Smooth muscle cell of bladder (primary cell): ENCODE measurements at places on chromosomes 5 and 9. TPM values are rescaled to one million over a fixed set of nuclear protein-coding genes. Genes with fewer than 3 reads are reported as not detected.

Gene UBTD2
- 19.0 and 21.6 TPM in 2 replicates for total RNA-seq

Gene PCDHB16
- 0.18 and 0.85 TPM in 2 replicates for total RNA-seq

Gene TBC1D13
- 6.8 and 10.2 TPM in 2 replicates for total RNA-seq

Gene CYSRT1
- total RNA-seq = 0.18 and 0.57 TPM in 2 replicates

Gene BTNL3
- total RNA-seq = not detected in 2 replicates

Gene SLC34A1
- not detected in 2 replicates for total RNA-seq

Gene F2RL1
- 16.5 and 20.9 TPM in 2 replicates for total RNA-seq

Gene PCDHB5
- 0.57 and 1.4 TPM in 2 replicates for total RNA-seq

Gene STING1
- total RNA-seq = 24.8 and 26.9 TPM in 2 replicates

Gene FOXD1
- 0.28 and 0.65 TPM in 2 replicates for total RNA-seq

Gene SLC36A3
- total RNA-seq = not detected in 2 replicates

Gene LPAR1
- 101 and 119 TPM in 2 replicates for total RNA-seq

Gene SLC46A2
- not detected in 2 replicates for total RNA-seq

Gene TAF11L3
- total RNA-seq = not detected in 2 replicates

Gene GRHPR
- 106 and 125 TPM in 2 replicates for total RNA-seq

Gene HRH2
- not detected in 2 replicates for total RNA-seq

Gene CTSV
- 0.28 and 0.37 TPM in 2 replicates for total RNA-seq

Gene ZNF454
- total RNA-seq = 1.5 and 2.1 TPM in 2 replicates

Gene ELOVL7
- total RNA-seq = under 0.01 and 0.09 TPM in 2 replicates

Gene CD274
- 0.85 and 2.2 TPM in 2 replicates for total RNA-seq

Gene IL5
- total RNA-seq = not detected in 2 replicates

Gene DND1
- 0.14 TPM in 1 of 2 replicates, not detected in the other for total RNA-seq

Gene FAT2
- total RNA-seq = under 0.01 TPM in 2 replicates

Gene CAVIN4
- 0.57 and 1.1 TPM in 2 replicates for total RNA-seq

Gene LRSAM1
- total RNA-seq = 6.7 and 8.4 TPM in 2 replicates

Gene VAV2
- total RNA-seq = 9.5 and 12.4 TPM in 2 replicates

Gene LCN1
- total RNA-seq = 0.28 and 0.65 TPM in 2 replicates

Gene GRIA1
- total RNA-seq = under 0.01 and 0.18 TPM in 2 replicates

Gene PCA3
- total RNA-seq = not detected in 2 replicates

Gene UNC13B
- 14.9 and 17.6 TPM in 2 replicates for total RNA-seq

Gene DNAJA1
- total RNA-seq = 77.8 and 93.8 TPM in 2 replicates

Gene ZNF346
- 12.3 and 13.8 TPM in 2 replicates for total RNA-seq

Gene MRPS27
- total RNA-seq = 71.9 and 79.1 TPM in 2 replicates

Gene QRFP
- total RNA-seq = not detected in 2 replicates

Gene BRINP1
- under 0.01 and 0.18 TPM in 2 replicates for total RNA-seq

Gene PCDHAC2
- total RNA-seq = 0.14 and 0.28 TPM in 2 replicates

Gene SPARC
- 1,301 and 3,185 TPM in 2 replicates for total RNA-seq

Gene TRPM3
- 0.85 and 0.92 TPM in 2 replicates for total RNA-seq

Gene GGTA1
- not detected in 2 replicates for total RNA-seq

Gene SPAG8
- 0.71 and 1.2 TPM in 2 replicates for total RNA-seq

Gene JAKMIP2
- total RNA-seq = under 0.01 and 0.57 TPM in 2 replicates

Gene NRARP
- 0.09 and 0.14 TPM in 2 replicates for total RNA-seq

Gene MVB12B
- total RNA-seq = 2.0 and 2.3 TPM in 2 replicates

Gene FUBP3
- total RNA-seq = 38.1 and 45.9 TPM in 2 replicates

Gene RBM27
- 23.0 and 23.8 TPM in 2 replicates for total RNA-seq
